Activated B cell treated with CpG ODN at 0.5 μM for 24 hours (primary cell): ENCODE measurements at places on chromosomes 3 and 15.

DNA sequence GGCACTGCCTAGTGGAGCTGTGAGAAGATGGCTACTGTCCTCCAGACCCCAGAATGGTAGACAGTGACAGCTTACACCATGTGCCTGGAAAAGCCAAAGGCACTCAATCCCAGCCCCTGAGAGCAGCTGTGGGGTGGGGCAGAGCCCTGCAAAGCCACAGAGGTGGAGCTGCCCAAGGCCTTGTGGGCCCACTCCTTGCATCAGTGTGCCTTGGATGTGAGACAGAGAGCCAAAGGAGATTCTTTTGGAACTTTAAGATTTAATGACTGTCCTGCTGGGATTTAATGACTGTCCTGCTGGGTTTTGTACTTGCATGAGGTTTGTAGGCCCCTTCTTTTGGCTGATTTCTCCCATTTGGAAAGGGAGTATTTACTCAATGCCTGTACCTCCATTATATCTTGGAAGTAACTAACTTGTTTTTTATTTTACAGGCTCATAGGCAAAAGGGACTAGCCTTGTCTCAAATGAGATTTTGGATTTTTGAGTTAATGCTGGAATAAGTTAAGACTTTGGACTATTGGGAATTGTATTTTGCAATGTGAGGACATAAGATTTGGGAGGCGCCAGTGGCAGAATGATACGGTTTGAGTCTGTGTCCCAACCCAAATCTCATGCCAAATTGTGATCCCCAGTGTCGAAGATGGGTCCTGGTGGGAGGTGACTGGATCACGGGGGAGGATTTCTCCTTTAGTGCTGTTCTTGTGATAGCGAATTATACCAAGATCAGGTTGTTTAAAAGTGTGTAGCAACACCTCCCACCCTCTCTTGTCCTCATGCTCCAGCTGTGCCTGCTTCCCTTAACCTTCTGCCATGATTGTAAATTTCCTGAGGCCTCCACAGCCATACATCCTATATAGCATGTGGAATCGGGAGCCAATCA is 80.4 kb downstream of the MYO5A start:
- DNase-seq = no peak

DNA sequence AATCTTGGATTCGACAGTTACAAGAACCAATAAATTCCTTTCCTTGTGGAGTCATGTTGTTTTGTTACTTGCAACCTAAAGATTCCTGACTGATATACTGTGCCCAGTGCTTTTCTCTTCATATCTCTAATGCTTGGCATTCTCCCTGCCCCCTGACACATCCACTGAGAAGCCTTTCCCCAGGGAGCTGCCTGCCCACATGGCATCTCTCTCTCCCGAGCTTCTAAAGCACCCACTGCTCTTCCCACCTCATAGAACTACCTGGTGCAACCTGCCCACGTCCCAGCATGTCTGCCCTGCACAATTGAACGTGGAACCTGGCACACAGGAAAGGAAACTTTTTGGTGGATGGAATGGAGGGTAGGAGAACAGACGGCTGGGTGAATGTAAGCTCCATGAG is 6.8 kb downstream of the CYP8B1 start:
- no peak for DNase-seq

GRCh38 chr3:197149-197827 is 725 bp downstream of the CHL1 start:
- DNase-seq = peak; percentile 32

- no peak for DNase-seq
Observed at GRCh38 chr15:40398413-40398873, 7.2 kb upstream of the IVD start.

- DNase-seq = no peak
Observed at GRCh38 chr15:101489237-101489598, 289 bp downstream of the PCSK6 start.

- no peak for DNase-seq
Observed at GRCh38 chr15:60871731-60872130, 357.4 kb downstream of the RORA start.
